Stimulated activated CD4-positive, alpha-beta T cell treated with anti-CD3 and anti-CD28 coated beads, Interleukin-12 subunit alpha, Interleukin-12 subunit beta, amount 100 ng/mL, for 24 hours (primary cell): ENCODE measurements at places on chromosomes 6 and 20.

GRCh38 chr20:1786486-1786885, 108.7 kb upstream of the SIRPA start:
- DNase-seq: no peak

DNA sequence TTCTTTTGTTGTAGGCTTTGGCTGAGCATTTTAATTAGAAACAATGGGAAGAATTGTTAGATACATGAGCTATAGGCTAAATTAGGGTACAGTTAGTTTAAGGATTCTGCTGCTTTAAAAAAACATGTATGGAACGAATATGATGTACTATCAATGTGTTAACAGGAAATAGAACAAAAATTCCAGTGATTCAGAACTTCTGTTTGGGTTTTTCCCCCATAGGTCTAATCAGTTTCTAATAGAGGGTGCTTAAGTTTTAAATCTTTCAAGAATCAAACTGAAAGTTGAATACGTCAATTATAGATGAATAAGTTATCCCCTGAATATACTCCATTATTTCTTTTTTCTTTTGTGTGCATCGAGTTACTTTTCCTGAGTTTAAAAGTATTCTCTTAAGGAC, 1.9 kb downstream of the TAB2 start:
- DNase-seq: no peak

DNA sequence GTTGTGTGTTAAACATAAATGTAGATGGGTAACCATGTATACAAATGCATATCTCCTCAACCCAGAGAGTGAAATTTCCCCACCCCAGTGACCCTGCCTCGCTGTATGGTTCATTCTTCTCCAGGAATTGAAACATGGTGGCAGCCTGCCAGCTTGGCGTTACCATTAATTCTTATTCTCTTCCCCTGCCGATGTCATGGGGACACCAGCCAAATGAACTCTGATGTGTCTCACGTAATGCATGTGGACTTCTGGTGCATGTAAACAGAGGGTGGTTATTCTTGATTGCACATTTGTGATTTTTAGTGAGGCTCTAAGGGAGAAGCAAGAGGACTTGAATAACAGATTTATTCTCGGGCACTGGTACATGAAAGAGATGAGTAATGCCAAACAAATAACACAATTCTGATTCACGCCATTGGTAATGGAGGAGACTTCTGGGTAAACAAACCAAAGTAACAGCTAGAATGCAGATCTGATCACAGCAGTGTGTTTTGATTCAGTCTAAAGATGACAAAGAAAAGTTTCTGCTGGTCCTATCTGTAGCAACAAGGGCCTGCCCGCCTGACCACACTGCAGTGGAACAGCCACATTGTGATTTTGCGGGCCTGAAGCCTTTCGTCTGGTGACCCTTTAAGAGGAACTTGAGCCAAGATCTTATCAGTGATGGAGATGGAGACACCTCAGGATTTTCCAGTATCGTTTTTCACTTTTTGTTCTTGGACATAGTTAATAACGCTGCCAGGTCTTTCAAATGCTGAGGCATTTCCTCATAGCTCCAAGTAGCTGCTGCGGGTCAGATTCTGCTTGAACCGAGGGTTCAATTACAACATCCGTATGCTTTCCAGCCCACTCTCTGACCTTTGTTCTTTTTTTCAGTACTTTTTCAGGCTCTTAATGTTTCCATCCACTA, 171.8 kb upstream of the AKAP12 start:
- DNase-seq: no peak

DNA sequence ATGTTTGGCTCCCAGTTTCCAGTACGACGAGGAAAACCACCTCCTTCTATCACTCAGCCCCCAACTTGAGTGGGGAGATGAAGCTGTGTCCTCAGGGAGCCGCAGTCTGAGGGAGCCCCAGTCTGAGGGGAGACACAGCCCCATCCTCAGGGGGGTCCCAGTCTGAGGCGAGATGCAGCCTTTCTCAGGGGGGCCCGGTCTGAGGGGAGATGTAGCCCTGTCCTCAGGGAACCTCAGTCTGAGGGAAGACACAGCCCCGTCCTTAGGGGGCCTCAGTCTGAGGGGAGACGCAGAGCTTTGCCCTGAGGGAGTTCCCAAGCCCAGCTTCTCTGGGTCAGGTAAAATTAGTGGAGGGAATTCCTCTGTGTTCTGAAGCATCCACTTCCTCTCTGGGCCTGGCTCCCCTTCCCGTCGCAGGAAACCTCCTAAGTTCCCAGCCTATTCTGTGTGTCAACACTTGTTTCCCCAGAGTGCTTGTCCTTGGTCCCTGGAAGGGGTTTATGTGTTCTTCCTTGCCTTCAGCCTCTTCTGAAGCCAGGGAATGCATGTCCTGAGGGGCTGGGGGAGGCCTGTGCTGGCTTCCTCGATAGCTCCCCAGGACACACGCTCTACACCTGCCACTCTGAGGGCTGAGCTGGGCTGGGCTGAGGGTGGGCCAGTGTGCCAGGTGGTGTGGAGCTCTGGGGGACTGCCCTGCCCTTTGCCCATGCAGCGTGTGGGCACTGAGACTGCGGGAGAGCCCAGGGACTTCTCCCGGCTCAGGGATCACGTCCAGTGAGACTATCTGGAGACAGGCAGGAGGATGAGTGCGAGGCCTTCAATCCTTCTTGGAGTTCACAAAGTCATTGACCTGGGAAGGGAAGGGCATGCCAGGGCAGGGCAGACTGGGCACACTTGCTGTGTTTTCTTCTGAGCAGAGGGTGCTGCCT, 55.4 kb downstream of the VEGFA start:
- no peak for DNase-seq

GRCh38 chr20:31587545-31588389, 17.3 kb upstream of the ID1 start:
- no peak for DNase-seq

GRCh38 chr20:32780749-32781655, 18.8 kb downstream of the DNMT3B start:
- DNase-seq: no peak

GRCh38 chr20:23161968-23162696, 76.0 kb upstream of the CD93 start:
- no peak for DNase-seq

- no peak for DNase-seq
Observed at GRCh38 chr20:8518878-8519277, 386.8 kb downstream of the PLCB1 start.

DNA sequence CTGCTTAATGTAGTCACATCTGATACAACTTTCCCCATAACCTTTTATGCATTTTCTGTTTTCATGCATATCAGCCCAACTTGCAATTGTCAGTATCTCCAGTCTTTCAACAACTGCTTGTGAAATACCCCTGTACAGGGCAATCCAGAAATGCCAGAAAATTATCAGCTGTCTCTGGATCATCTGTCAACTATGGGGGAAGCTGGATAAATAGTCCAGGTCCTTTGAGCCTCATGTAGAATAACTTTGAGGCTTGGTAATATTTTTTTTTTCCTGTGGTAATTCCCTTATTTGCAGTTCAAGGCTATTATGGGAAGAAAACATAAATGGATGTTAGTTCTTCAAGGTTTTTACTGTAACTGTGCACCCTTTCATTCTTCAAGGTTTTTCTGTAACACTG, 6.2 kb downstream of the DEFB125 start:
- DNase-seq: no peak

DNA sequence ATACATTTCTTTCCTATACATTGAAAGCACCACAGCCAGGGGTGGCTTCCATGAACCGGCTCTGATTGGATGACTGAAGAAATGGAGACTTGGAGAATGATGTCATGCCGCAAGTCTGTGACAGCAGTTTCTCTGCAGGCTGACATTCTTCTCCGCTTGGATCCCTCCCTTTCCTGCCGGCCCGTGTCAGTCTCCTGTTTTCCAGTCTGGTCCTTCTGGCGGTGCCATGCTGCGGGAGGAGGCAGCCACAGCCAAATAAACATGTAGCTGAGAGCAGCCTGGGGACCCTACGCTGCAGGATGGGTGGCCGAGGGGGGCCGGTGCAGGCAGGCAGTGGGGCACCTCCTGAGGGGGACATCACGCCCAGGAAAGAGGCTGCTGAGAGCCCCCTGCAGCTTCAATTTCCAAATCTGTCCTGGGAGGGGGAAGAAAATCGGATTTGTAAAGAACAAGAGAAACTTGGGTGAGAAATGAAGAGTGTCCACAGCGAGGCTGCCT, 178.0 kb downstream of the TAF4 start:
- DNase-seq: no peak

GRCh38 chr20:45405571-45406259, 2.4 kb upstream of the DBNDD2 start:
- no peak for DNase-seq

GRCh38 chr6:106611030-106611429, 18.3 kb downstream of the RTN4IP1 start:
- no peak for DNase-seq

GRCh38 chr6:159429433-159429832, 260.2 kb downstream of the FNDC1 start:
- no peak for DNase-seq

- no peak for DNase-seq
Observed at GRCh38 chr6:7692453-7692784, 33.5 kb upstream of the BMP6 start.

DNA sequence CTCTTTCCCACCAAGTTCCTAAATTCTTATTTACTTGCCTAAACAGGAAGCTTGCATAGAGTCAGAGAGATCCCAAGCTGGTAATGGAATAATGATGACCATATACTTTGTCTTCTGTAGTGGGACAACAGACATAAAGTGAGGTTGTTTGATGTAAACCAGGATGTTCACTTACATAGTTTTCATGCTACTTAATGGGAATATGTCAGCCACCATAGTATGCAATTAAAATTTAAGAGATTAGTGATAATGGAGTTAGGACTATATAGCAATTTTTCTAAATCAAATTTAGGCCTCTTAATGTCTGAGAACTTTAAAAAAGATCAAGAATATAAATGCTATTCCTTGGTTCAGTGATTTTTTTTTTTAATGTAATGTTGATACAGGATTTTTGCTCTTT, 180.6 kb downstream of the BCKDHB start:
- no peak for DNase-seq

DNA sequence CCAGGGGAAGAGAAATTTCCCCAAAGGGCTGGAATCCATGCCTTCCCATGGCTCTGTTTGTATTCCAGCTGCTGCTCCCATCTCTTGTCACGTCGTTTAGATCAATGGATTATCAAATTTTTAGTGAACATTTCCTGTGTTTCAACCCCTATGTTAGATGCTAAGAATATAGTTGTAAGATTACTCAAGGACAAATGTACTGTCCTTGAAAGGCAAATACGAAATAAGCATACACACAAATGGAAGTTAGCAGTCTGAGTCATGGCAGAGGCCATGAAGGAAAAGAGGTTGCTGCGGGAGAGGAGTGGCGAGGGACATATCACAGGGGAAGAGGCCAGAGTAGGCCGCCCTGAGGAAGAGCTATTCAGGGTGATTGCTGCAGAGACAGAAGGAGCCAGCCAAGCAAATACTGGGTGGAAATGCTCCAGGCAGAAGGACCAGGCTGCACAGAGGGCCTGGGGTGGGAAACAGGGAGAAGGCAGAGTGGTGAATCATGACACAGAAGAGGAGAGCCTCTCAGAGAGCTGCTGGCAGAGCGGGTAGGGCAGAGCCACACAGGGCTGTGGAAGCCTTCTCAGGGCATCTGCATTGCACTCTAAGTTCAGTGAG, 219.2 kb upstream of the LRFN2 start:
- DNase-seq: no peak

DNA sequence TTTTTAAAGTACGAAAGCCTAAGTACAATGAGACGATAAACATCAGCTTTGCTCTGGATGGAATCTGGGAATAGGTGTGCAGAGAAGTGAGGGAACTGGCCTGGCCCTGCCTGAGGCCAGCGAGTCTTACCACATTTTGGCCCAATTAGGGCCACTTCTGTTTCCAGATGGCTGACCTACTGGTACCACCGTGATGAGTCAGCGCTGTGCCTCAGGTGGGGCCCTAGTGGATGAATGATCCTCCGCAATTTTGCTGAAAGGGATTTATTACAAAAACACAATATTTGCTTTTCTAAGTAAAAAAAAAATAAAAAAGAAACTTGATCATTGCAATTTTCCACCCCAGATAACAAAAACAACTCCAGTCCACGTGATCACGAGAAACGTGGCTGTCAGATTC, 22.5 kb downstream of the INSM1 start:
- no peak for DNase-seq

- no peak for DNase-seq
Observed at GRCh38 chr6:390914-391558, 516 bp upstream of the IRF4 start.

DNA sequence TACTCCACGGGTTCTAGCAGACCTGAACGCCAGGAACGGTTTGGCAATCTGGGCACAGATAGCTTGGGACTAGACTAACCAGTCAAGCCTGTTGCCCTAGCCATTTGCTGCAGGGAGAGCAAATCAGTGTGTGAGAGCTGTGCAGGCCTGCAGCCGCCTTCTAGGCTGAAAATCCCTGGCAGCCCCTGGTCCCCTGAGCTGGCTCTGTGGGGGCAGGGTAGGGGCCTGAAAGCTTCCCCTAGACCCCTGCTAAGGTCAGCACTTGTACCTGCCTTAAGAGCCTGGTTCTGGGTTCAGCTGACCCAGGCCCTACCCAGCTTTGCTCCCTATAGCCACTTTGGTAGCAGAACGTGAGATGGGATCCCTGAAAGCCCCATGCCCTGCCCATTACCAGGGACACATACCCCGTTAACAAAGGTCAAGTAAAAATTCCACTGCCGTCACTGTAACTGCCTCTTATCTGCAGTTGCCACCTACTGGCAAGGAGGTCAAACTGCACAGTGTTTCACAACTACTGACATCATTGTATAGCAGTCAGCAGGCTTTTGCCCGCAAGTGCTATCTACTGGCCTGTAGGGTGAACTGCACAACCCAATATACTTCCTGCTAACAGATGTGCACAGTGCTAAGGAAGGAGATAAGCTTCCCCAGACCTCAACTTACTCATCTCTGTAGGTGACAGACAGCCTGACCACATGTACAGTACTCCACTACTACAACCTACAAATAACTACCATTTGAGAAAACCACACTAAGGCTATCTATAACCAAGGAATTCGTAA, 95.1 kb upstream of the OLIG3 start:
- peak; percentile 26 for DNase-seq

DNA sequence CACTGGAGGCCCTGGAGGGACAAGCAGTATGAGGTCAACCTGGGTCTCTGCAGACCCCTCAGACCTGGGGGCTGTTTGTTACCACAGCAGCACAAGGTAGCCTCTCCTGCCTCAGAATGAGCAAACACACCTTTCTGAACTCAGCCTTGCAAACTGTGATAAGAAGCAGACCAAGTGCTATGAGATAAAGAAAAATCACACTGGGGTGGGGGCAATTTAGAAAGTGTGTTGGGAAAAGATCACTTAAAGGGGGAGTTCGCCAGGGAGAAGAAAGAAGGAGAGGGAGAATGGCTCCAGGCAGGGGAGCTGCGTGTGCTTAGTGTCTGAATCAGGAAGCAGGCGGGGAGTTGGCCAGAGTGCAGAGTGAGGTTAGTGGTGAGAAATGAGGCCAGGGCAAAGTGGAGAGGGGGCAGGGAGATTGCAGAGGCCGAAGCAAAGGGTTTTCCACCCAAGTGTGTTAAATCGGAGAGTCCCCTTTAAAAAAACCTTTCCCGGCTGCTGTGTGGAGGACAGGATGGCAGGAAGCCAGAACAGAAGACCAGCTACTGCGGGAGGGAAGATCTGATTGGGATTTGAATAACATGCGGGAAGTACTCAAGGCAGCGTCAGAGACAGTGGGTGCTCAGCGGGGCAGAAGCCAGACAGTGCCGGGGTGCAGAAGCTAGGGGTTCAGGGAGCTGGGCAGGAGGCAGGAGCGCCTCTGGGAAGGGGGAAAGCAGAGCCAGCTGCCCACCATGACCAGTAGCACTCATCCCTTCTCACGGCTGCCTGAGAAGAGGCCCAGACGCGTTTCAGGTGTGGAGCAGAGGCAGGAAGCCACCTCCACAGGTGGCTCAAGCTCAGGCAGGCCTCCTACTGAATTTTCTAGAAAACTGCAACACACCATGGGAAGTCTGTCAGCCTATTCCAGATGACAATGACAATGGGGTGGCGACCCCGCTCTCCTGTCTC, 9.0 kb downstream of the ADA start:
- DNase-seq: no peak
